Smooth muscle cell of the brain vasculature (primary cell): ENCODE measurements at places on chromosomes 1 and 21.

- DNase-seq = no peak
These were observed 37.9 kb upstream of the RHOU start for GRCh38 chr1:228697207-228698016.

GRCh38 chr1:171248302-171248701 is at the start of gene FMO1:
TSS of gene FMO1 (plus strand) at chr1:171248494. CDS start at chr1:171258088, 9,594 bp downstream.
- DNase-seq = no peak

- DNase-seq = no peak
These were observed 20.5 kb downstream of the FUBP1 start for GRCh38 chr1:77958391-77958790.

- no peak for DNase-seq
These were observed 19.1 kb downstream of the RUNX3 start for GRCh38 chr1:24910751-24911650.

DNA sequence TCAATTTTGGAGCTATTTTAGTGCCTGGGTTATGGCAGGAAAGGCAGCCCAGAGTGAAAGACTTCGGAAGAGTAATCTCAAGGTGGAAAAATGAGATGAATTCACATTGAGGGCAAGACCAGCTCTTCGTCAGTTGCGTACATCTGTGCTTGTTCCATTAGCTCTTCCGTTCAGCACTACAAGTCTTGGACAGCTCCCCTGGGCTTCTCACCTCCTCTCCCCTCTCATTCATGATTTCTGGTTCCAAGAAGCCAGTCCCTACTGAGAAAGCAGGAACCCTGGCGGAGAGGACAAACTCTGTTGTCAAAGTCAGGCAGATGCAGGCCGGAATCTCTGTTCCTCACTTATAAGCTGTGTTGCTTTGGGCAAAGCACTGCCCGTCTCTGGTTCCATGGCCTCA is 76.5 kb downstream of the ACTL8 start:
- peak; percentile 13 for DNase-seq

DNA sequence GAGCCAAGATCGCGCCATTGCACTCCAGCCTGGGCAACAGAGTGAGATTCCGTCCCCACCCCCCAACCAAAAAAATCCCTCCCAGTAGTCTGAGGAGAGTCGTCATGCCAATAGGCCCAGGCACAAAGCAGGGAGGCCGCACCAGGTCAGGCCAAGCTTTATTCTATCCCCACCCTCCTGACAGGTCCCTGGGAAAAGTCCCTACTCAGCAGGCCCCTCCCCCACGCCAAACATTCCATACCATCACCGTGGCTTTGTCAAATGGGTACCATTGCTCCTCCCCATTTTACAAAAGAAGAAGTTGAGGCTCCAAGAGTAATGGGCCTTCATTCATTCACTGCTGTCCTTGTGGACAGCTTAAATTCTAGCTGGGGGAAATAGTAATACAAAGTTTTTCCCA is 5.3 kb downstream of the GPR3 start:
- no peak for DNase-seq

DNA sequence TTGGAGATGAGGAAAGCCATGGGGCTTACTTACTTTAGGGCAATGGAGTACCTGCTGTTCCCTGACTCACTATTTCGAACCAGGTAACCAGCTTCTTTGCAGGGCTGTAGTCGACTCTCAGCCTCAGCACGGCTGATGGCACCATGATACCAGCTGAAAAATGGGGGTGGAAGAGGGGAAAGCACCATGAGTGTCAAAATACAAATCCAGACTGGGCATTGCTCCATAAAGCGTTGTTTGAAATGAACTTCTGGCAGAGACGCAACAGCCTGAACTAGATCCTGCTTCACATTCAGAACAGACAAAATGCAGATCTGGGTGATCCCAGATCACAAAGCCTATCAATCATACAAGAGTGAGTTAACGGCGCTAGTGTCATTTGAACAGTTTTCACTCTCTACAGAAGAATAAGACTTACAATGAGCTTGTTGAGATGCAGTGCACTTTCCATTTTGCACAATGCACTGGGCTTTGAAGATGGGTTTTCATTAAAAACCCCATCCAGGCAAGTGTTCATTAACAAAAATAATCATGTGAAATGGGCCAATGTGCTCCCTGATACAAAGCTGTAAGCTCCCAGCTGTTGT is 16.0 kb upstream of the TDRD10 start:
- no peak for DNase-seq

DNA sequence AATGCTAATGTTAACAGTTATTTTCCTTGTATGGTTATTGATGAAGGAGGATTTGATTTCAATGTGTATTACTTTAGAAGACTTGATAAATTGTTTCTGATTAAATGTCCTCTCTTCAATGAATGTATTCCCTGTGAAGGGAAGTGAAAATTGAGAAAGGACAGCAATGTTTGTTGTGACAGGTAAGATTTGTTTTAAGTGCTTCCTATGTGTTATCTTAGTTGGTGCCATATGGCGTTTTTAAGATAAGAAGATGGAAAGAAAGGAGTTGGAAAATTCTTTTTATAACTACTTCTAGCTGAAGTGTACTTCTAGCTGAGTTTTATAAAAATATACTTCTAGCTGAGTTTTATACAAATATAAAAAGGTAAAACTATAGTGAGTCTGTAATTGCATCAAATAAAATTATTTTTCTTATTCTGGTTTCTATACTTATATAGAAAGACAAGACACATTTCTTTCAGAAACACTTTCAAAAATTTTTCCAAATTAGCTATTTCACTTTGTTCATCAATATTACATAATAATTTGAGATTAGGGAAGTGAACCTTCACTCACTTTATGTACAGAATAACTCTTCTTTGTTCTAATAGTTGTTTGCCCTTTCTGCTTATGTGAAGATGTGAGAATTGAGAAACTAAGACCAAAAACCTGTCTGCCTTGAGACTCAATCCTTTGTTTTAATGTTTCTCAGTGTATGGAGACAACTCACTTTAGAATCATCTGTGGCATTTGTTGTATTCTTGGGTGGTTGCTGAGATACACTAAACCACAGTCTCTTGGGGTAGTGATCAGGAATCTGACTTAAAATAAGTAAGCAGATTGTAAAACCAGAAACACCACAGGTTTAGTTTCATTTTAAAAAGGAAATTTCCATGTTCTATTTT is 382.9 kb upstream of the B3GALT2 start:
- peak; percentile 6 for DNase-seq

DNA sequence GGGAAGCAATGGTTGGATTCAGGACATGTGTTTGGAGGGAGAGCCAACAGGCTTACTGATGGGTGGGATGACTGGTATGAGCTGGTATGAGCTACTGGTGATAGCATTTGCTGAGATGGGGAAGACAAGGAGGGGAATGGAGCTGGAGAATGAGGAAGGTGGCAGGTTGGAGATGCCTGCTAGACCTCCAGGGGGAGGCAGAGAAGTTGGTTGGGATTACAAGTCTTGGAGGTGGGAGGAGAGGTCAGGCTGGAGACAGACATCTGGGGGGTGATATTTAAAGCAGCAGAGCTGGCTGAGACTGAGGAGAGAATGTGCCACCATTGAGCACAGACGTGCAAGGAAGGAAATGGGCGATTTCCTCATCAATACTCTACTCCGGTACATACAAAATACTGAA is 31.8 kb upstream of the ENO1 start:
- no peak for DNase-seq

DNA sequence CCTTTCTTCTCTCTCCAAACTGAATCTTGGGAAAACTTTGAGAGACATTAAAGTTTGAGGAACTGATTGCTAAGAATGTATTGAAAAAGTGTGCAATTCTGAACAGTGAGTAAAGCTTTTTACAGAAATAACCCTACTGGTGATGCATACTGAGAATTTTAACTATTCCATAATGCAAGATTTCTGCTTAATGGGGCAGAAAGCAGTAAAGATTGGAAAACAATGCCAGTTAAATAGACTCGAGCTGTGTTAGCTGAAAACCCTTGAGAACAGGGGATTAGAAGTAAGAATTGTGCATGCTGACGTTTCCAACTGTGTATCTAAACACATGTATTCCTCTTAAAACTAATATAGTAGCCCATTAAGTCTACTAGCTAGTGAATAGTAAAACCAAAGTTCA is 1500.2 kb upstream of the PRMT6 start:
- no peak for DNase-seq

GRCh38 chr1:25562101-25562927 is 18.9 kb downstream of the LDLRAP1 start:
- DNase-seq = no peak

- DNase-seq = no peak
These were observed 135.3 kb upstream of the IRF2BP2 start for GRCh38 chr1:234745276-234745675.

DNA sequence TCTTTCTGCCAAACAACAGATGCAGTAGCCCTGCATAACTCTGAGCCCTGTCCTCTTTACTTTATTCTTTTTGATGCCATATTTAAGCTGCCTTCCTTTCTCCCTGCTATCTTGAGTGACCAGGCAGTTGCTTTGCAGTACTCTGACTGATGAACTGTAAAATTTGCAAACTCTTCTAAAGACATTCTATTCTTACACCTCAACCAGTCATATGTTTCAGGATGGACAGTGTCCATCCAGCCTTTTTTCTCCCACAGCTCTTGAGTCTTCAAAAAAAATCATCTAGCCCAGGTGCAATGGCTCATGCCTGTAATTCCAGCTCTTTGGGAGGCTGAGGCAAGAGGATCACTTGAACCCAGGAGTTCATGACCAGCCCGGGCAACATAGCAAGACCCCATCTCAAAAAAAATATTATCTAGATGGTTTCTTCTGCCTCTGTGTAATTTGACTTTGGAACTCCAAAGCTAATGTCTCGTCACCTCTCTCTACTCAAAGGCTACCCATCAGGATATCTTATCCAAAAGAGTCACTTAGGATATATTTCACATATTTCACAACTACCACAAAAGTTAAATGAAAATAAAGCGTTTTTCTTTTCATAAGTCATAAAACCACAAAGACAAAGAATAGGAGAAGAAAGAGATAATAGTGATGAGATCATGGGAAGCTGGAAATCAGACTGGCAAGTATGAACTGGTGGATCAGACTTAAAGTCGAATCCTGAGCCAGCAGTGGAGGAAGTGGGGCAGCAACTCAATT is 54.6 kb upstream of the IPO9 start:
- no peak for DNase-seq

DNA sequence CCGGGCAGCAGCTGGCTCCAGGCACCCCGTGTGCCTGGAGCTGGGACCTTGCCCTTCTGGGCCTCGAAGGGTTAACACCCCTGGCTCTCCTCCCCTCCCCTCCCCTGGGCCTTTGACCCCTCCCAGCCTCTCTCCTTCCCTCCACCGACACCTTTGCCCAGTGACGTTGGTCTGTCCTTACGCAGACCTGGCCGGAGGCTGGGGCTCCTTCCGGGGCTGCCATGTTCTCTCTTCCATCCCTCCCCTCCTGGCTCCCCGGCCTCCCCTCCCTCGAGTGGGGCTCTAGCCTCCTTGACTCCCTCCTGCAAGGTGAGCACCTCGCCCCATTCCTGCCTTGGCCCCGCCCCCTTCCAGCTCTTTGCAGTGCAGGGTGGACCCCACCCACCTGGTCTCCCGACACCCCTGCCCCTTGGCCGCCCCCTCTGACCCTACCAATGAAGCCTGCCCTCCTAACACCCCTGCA is at the start of gene TMEM82:
TSS of gene TMEM82 (plus strand) at position 161 of the 463 bp plus-strand sequence. CDS start at position 222, 61 bp downstream.
- DNase-seq = no peak

- DNase-seq = no peak
These were observed 25.7 kb downstream of the TRIM67 start for GRCh38 chr1:231187571-231187970.

- no peak for DNase-seq
These were observed 6.8 kb downstream of the ODF2L start for GRCh38 chr1:86389307-86389706.

GRCh38 chr1:24420547-24420946 is 4.9 kb downstream of the NIPAL3 start:
- DNase-seq = no peak

DNA sequence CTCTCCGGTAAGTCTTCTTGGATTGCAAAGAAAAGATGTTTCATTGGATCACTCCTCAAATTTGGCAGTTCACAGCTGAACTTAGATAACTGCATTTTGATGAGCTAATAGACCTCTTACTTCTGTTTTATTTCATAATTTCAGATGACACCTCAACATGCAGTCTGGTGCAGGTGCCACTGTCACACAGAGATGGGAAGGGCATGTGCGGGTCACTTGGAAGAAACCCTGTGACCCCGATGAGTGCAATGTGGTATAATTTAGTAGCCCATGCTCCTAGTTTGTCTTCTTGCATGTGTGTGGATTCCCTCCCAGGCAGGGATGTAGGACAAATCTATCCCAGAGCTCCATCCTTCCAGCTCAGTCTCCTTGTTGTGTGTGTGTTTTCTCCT is 481 bp upstream of the SLAMF1 start:
- no peak for DNase-seq

DNA sequence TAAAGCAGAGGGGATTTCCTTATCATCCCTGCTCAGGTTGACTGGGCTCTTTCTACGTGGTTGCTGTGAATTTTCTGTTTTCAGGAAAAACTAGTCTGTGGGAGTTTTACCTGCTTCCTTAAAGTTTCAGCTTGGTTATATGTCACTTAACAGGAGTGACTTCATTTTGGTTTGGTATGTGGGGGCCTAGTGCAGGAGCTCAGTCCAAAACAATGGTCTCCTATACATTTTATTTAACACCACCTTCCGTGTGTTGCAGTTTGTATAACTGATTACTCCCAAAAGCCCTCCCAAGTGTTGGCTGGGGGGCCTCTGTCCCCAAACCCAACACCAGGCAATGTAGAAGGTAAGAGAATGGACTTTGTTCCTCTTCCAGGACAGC is 5.3 kb downstream of the IL23R start:
- no peak for DNase-seq
